IgD-negative memory B cell (primary cell): ENCODE measurements at places on chromosomes 4 and X. TPM values are rescaled to one million over a fixed set of nuclear protein-coding genes. Genes with fewer than 3 reads are reported as not detected.

Gene FGFBP2
- polyA plus RNA-seq, result 13.2 TPM

Gene SOX3
- polyA plus RNA-seq, result not detected

Gene MAGEA9B
- polyA plus RNA-seq, result 0.46 TPM

Gene GLUD2
- 0.20 TPM for polyA plus RNA-seq

Gene TBC1D8B
- 0.51 TPM for polyA plus RNA-seq

Gene GAGE12H
- not detected for polyA plus RNA-seq

Gene FOXR2
- not detected for polyA plus RNA-seq

Gene PGAM4
- not detected for polyA plus RNA-seq

Gene TMEM271
- not detected for polyA plus RNA-seq

Gene USP11
- polyA plus RNA-seq, result 68.6 TPM

Gene PCSK1N
- polyA plus RNA-seq, result 0.51 TPM

Gene MUC7
- polyA plus RNA-seq, result not detected

Gene MSANTD1
- polyA plus RNA-seq, result not detected

Gene FAM53A
- 1.5 TPM for polyA plus RNA-seq

Gene CCDC120
- 1.2 TPM for polyA plus RNA-seq

Gene STK26
- polyA plus RNA-seq, result 36.2 TPM

Gene TMPRSS11B
- not detected for polyA plus RNA-seq

Gene RNF175
- not detected for polyA plus RNA-seq

Gene TLR6
- polyA plus RNA-seq, result 13.6 TPM

Gene ATP7A
- 4.1 TPM for polyA plus RNA-seq

Gene CT45A5
- not detected for polyA plus RNA-seq

Gene NXF3
- polyA plus RNA-seq, result not detected

Gene TEC
- 4.0 TPM for polyA plus RNA-seq

Gene P2RY4
- polyA plus RNA-seq, result not detected

Gene BEND2
- 0.24 TPM for polyA plus RNA-seq

Gene ZNF275
- 4.9 TPM for polyA plus RNA-seq

Gene NPY1R
- polyA plus RNA-seq, result not detected

Gene FAM47E
- not detected for polyA plus RNA-seq

Gene GAGE12E
- not detected for polyA plus RNA-seq

Gene MAGEB10
- not detected for polyA plus RNA-seq

Gene CXorf65
- polyA plus RNA-seq, result 1.5 TPM

Gene SLC25A14
- polyA plus RNA-seq, result 6.7 TPM

Gene SUV39H1
- 8.6 TPM for polyA plus RNA-seq

Gene GPRIN3
- polyA plus RNA-seq, result 0.50 TPM

Gene NLGN4X
- polyA plus RNA-seq, result not detected

Gene BEX1
- polyA plus RNA-seq, result not detected

Gene EDA2R
- polyA plus RNA-seq, result not detected

Gene MFAP3L
- 0.34 TPM for polyA plus RNA-seq

Gene SPANXB1
- polyA plus RNA-seq, result not detected

Gene LDB2
- not detected for polyA plus RNA-seq

Gene GLRA2
- not detected for polyA plus RNA-seq

Gene XPNPEP2
- 0.26 TPM for polyA plus RNA-seq

Gene GPR173
- not detected for polyA plus RNA-seq

Gene TMEM255A
- 0.33 TPM for polyA plus RNA-seq

Gene AFM
- polyA plus RNA-seq, result not detected

Gene GAGE12F
- polyA plus RNA-seq, result not detected

Gene KLF8
- 13.6 TPM for polyA plus RNA-seq

Gene BEND4
- polyA plus RNA-seq, result 6.6 TPM

Gene GJB1
- polyA plus RNA-seq, result not detected

Gene CD38
- polyA plus RNA-seq, result 20.9 TPM

Gene ELF4
- 15.6 TPM for polyA plus RNA-seq

Gene RHOXF1
- polyA plus RNA-seq, result not detected

Gene DNASE1L1
- 29.4 TPM for polyA plus RNA-seq

Gene NSUN7
- 1.1 TPM for polyA plus RNA-seq

Gene TMEM187
- polyA plus RNA-seq, result 7.1 TPM
